NCI-H2107 (cell line): ENCODE measurements at places on chromosomes 1 and 21.

- no peak for DNase-seq
Observed at GRCh38 chr1:212366901-212367300, 47.8 kb downstream of the PACC1 start.

GRCh38 chr1:22611530-22611947 lies 24.9 kb upstream of the C1QA start:
- DNase-seq = no peak

DNA sequence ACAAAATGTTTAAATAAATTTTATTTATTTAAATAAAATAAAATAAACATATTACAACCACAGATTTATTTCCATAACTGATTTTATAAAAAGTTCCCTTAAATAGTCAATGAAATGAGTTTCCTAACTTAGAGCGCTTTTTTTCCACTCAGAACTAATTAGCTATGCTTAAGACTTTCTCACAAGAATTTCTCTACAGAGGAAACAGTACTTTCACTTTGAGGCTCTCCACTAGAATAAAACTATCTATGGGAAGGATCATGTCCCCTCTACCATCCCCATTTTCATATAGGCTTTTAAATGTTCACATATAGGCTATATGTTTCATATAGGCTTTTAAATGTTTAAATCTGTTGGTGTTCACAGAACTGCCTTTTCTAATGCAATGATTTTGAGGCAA lies 40.0 kb upstream of the DPH5 start:
- DNase-seq = no peak

- no peak for DNase-seq
Observed at GRCh38 chr1:15328351-15329103, 81.2 kb upstream of the EFHD2 start.

DNA sequence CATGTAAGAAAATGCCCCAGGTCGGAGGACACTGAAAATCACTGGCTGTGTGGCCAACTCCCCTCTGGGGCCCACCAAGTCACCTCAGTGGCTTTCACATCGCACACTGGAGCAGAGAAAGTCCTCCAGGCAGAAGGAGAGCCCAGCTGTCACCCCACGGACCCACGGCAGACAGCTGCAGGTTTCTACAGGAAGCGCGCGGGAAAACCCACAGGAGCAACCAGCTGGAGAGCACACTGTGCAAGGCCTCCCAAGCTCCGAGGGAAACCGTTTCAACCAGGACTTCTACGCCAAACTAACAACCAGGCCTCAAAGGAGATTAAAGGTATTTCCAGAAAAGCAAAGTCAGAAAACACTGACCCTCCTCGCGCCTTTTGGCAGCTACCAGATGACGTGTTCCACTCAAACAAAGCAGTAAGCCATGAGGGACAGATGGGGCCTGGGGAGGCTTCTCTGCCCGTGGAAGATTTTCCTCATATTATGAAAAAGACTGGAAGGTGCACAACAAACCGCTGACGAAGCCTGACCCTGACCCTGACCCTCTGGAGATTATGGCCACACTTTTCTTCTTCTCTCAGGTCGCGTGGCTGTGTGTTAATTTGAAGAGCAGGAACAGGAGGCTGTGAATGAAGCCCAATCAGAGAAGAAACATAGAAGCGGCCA lies 21.0 kb downstream of the WDR4 start:
- DNase-seq = no peak

DNA sequence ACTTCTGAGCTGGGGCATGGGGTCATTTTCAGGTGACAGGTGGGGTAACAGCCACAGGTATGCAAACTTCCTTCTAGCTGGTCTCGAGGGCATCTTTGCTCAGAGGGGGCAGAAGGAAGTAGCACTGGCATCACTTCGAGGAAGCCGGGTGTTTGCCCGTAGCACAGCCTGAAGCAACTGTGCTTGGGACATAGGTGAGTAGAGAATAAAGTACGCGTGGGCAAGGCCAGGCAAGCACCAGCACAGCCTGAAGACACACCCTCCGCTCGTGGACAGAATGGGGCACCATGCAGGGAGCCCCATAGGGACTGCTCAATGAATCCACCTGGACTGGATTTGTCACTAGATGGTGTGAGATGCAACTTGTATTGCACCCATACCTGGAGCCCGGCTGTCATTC lies 167.1 kb downstream of the KCNJ6 start:
- DNase-seq = no peak
